ENCODE measurements at places on chromosomes 7 and 10.

- DNase-seq = no peak
These were observed 263.4 kb downstream of the CDC14C start for GRCh38 chr7:49187543-49188268.

DNA sequence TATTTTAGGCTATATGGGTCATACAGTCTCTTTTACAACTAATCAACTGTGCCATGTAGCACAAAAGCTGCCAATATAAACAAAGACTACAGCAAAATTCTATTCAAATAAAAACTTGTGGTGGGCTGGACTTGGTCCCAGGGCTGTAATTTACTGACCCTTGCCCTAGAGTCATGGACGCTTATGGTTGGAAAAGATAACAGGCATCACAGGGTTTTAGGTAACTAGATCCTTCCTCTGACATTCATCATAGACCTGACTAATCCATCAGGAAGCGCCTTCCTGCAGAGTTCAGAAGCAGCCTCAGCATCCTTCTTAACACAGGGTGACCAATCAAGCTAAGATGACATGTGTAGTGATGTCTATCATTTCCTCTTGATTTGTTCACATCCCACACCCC is 40.2 kb upstream of the GPAM start:
- DNase-seq = no peak

DNA sequence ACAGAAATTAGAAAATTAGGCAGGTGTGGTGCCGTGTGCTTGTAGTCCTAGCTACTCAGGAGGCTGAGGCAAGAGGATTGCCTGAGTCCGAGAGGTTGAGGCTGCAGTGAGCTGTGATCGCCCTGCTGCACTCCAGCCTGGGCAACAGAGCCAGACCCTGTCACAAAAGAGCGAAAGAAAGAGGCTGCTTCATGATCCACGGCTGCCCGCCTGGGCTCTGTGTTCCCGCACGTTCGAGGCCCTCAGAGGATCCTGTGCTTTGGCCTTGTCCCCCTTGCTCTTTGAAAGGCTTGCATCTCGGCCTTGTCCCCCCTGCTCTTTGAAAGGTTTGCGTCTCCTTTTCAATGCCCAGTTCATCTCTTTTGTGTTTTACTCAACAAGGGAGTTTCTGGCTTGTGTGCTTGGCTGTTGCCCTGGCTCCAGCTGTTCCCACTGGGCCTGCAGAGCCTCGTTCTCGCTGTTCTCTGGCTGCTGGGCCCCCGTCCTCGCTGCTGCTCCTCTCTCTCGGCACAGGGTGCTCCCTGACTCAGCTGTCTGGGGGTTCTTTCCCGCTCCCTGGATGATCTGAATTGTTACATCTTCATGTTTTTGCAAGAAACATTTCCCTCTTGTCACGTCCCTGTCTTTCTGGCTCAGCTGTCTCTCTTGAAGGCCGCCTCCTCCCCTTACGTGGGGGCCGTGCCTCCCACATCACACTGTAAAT is 45.1 kb upstream of the INPP5A start:
- DNase-seq = peak; percentile 54

GRCh38 chr7:93890464-93891068 is at the start of gene TFPI2:
Gene TFPI2, minus strand, starts transcription at chr7:93890753. Its CDS starts 75 bp downstream, at chr7:93890678.
- DNase-seq = peak; percentile 56

DNA sequence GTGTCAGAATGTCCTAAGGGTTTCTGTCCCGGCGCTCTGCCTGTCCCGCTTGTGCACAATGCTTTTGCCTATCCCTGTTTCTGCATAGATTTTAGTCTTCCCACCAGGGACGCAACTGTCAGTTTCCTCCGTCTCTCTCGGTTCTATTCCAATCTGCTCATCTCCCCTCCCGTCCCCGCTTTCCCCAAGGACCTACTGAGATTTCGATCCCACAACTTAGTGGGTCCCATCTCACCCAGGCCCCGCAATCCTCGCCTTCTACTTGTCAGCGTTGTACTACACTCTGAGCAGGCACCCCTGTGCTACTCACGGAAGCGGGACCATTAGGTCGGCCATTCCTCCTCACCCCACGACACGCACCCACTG is 519 bp upstream of the ZNF655 start:
- DNase-seq = no peak

DNA sequence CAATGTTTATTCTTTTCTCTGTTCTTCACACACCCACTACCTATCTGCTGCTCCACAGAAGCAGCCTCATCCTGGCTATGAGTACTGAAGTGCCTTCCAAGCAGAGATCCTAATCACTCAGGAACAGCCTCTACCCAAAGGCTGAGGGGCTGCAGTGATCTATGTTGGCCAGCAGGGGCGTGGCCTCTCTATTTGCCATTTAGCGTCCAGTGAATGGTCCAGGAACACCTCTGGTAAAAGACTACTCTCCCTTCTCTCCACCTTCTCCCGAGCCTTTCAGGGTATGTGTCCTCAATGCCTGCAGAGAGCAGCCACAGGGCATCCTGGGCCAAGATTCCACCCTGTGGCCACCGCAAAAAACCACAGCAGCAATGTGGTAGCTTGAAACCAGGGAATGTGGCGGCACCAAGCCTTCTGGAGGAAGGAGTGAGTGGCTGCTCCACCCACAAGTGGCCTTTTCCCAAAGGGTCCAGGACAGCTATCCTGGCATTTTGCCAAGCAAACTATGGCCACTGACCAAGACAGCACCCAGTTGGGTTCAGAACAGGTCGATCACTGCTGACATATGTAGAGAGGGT is 70.9 kb downstream of the SYPL1 start:
- DNase-seq = no peak

- DNase-seq = no peak
These were observed 171.5 kb upstream of the SP4 start for GRCh38 chr7:21256310-21256877.

DNA sequence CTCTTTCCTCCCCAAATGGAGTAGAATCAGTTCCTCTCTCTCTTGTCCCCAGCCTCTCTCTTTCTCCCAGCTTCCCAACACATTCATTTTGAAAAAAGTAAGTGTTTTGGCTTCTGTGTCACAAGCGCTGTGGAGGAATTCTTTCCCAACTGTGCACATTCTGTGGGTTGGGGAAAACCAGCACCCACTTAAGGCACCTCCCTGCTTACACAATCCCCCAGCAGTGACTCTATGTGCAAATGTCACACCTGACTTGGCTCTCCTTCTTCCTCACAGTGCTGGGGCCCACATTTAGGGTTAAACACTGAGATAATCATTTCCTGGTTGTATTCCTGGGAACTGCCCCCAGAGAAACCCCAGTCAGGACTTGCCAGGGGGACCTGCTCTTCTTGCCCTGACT is 358.1 kb upstream of the ZNF32 start:
- no peak for DNase-seq

DNA sequence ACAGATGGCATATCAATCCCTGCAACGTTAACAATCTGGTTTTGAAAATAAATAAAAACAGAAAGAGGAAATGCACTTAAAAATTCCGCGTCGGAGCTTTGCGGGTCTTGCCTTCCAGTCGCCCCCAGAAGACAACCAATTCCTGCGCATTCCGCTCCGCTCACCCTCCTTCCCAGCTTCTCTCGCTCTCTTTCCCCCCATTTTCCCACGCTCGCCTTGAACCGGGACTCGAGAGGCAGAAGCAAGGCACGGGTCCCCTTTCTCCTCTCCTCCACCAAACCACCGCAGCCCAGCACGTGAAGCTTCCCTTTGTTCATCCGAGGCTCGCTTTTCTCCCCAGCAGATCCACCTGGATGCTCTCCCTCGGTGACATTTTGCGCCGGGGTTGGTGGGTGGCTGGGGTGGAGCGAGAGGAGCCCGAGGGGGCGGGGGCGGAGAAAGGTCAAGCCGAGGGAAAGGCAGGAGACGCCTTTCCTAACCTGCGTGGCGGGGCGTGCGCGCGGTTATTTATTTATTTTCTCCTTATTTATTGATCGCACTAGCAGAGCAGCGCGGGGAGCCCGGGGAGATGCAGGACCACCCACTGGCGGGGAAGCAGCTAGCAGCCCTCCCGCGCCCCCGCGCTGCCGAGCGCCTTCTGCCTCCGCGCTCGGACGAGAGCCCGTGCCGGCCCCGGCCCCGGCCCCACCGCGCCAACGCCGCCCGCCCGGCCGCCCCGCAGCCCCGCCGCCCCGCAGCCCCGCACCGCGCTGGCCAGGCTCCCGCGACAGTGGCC is at the start of gene KCND2:
TSS of gene KCND2 (plus strand) at position 475 of the 775 bp plus-strand sequence.
- peak; percentile 76 for DNase-seq

DNA sequence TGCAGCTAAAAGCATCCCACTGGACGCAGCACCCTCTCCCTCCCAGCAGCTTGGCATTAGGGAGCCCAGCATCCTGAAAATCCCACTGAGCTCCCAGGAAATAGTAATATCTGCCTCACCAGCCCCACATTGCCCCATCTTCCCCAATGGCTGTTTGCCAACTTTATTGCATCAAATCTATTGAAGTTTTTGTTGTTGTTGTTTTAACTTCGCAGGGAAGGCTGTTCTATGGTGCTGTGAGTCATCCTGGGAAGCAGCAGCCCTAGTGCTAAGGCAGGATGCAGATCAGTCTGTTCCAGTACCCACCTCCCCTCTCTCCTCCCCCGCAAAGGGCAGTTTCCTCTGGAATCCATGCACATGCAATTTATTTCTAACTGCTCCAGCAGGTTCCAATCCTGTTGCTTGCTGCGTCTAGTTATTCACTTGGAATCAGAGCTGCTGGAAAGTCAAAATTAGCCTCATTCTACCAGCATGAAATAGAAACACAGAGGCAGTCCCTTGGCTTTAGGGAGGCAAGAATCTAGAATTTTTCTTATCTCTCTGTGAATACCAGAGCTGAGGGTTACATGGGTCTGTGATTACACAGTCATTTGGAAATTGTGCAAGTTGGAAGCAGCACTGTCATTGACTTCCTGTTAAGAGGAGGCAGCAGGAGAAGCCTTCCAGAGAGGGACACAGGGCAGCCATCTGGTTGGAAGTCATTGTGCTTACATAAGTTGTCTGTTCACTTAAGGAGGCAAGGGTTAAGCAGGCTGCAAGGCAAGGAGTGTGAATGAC is 115.9 kb upstream of the CACUL1 start:
- DNase-seq = no peak

- no peak for DNase-seq
These were observed 467.0 kb upstream of the PODXL start for GRCh38 chr7:132023466-132023865.

GRCh38 chr10:110212119-110213006 is 5.0 kb downstream of the MXI1 start:
- peak; percentile 67 for DNase-seq

DNA sequence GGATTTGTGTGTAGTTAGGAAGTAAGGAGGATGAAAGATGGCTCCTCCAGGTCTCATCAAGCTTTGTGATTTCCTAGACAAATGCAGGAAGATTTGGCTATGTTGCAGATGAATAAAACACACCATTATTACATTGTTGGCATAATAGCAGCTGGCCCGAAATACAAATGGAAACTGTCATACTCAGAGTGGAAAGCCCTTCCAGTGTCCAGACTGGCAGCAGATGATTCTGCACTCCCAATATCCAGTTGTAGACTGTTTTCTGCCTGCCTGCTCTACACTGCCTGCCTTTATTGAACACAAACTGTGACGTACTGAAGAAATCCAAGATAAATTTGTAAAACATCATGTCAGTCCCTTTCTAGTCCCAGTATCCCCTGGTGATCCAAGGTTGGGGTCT is 99.7 kb upstream of the FZD1 start:
- DNase-seq = no peak
